ENCODE measurements at places on chromosomes 5 and 9. TPM values are rescaled to one million over a fixed set of nuclear protein-coding genes. Genes with fewer than 3 reads are reported as not detected.

Gene PAEP
- not detected for total RNA-seq

Gene OCLN
- 52.8 TPM for total RNA-seq

Gene BTNL8
- total RNA-seq, result not detected

Gene ANKDD1B
- 3.6 TPM for total RNA-seq

Gene PNPLA7
- total RNA-seq, result 9.7 TPM

Gene MTMR12
- total RNA-seq, result 33.4 TPM

Gene CYFIP2
- 45.3 TPM for total RNA-seq

Gene CATSPER3
- total RNA-seq, result 0.99 TPM

Gene GPSM1
- 16.6 TPM for total RNA-seq

Gene C5
- total RNA-seq, result 8.1 TPM

Gene MYORG
- 8.1 TPM for total RNA-seq

Gene COL27A1
- total RNA-seq, result 59.2 TPM

Gene C9orf152
- total RNA-seq, result 6.7 TPM

Gene PGM5
- total RNA-seq, result 173 TPM

Gene CCNO
- total RNA-seq, result 16.5 TPM

Gene POLR3G
- 2.1 TPM for total RNA-seq

Gene SPINK13
- not detected for total RNA-seq

Gene IL4
- not detected for total RNA-seq

Gene ZFAND5
- 282 TPM for total RNA-seq
